Hippocampal formation (tissue), 2 donors: ENCODE measurements at places on chromosomes 3 and 15.

DNA sequence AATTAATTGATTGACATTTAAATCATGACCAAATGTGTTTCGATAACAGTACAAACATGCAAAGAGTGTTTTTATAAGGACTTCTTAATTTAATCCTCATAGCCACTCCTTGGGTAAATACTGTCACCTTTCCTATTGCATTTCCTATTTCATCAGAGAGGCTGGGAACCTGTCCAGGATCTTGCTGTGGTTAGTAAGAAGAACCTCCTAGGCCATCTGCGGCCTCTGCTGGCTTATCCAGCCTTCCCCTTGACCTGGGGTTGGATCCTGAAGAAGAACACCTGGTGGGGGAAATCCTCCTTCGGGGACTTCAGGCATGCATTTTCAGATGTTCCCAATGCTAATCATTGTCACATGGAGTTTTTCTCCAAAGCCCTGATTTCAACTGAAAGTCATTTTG lies 25.5 kb downstream of the GLDN start:
- DNase-seq = no peak

DNA sequence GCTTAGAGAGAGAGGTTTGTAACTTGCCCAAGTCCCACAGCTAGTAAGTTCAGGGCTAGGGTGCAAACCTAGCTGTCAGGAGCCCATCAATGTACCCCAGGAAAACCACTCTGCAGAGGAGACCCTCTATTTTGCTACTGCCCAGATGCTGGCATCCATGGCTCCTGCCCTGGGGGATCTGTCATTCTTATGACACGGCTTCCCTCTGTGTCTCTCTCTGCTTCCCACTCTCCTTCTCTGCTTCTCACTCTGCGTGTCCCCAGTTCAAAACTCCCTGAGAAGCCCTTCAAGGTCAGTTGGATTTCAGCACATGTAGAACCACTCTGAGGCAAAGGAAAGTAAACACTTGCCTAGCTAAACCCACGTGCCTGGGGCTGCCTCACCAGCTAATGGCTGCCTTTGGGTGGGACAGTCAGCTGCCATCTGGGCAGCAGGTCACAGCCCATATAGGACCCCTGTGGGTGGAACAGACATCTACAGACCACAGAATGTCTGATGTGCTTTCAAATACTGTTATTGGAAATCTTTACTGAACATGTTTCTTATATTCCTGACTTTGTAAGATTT lies 29.4 kb upstream of the SLCO2A1 start:
- no peak for DNase-seq

DNA sequence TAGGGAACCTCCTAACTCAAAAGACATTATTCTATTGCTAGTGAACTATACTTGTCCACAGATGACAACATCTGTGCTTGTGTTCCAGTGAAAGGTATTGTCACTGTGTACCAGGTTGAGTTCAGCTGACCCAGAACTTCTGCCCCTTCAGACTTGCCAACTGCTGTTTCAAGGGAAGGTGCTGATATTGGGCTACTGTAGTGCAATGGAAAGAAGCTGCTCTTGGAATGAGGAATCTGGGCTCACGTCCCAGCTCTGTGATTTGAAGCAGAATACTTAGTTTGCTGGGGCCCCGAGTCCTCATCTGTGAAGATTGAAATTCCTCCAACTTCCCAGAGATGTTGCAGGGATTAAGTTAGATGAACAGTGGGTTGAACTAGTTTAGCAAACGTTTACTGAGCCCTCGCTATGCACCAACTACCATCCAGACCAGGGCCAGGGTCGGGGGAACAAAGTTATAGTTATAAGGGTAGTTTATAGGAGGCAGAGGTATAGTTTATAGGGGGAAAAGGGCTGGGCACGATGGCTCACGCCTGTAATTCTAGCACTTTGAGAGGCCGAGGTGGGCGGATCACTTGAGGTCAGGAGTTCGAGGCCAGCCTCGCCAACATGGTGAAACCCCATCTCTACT lies 15.9 kb upstream of the UMPS start:
- DNase-seq = no peak

GRCh38 chr3:10015461-10015904 lies 10.8 kb upstream of the FANCD2 start:
- peak; percentile 47 for DNase-seq

GRCh38 chr3:194314388-194315068 lies 36.6 kb downstream of the CPN2 start:
- no peak for DNase-seq

- peak; percentile 13 for DNase-seq
Observed at GRCh38 chr3:48157950-48158376, 30.3 kb downstream of the CDC25A start.

DNA sequence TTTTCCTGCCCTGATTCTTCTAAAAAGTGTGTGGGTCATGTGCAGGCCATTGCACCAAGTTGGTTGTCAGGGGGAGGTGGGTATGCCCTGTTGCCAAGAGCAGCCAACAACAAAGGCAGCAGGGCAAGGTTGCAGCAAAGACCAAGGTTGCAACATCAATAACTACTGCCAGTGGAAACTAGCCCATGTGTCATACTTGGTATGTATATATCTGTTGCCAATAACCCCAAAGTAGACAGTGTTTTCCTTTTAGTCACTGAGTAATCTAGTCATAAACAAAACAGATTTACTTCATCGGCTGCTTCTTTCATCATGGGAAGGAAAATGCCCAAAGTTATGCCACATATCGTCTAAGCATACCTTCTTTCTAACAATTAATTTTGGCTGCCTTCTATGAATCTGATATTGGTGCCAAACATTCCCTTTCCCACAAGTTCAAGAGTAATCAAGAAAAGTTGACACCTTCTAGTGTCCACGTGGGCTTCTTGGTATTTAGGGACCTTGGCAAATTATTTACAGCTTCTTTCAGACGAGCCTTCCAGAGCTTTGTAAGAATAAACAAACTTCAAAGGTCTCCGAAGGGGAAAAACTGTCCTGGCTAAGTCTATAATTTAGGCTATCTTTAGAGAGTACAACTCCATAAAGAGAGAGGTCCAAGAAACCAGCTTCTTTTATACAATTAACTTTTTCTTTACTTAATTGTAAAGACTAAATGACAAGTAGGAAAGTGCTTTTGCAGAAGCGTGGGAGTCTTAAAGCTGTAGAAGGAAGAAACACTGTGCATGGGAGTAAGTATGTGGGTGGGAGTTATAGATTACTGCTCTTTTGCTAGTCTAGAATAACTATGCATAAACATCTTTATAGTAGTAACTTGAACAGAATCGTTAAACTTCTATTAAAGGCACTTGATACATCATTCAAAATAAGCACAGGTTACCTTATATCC lies 10.0 kb upstream of the MBNL1 start:
- DNase-seq = no peak

- peak; percentile 43 for DNase-seq
Observed at GRCh38 chr15:31379042-31379441, 52.4 kb downstream of the KLF13 start.

- peak; percentile 82 for DNase-seq
Observed at GRCh38 chr15:56733136-56734012, at the start of gene ZNF280D. ZNF280D (minus strand) TSS chr15:56733509; CDS start chr15:56707109, 26,400 bp downstream.

- peak; percentile 60 for DNase-seq
Observed at GRCh38 chr15:78944669-78945407, at the start of gene CTSH. CTSH (minus strand) TSS chr15:78945046; CDS start chr15:78944981, 65 bp downstream.

GRCh38 chr15:64824929-64825430 lies 467 bp downstream of the PIF1 start:
- no peak for DNase-seq

DNA sequence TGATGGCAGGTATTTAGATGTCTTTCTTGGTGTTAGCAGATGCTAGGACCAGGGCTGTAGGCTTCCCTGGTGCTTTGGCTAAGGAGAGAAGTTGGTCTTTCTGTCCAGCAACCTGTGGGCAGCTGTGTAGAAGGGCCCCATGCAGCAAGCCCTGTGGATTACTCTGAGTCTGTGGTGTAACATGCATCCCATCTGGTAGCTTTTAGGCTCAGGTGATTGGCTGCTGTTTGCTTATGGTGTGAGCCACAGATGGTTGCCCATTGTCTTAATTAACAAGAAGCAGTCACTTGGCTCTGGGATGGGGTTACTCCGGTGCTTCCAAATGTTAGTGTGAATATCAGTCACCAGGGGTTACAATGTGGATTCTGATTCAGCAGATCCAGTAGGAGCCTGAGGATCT lies 368.6 kb upstream of the C2CD4B start:
- DNase-seq = no peak

GRCh38 chr15:76060118-76060989 lies 569 bp downstream of the TMEM266 start:
- no peak for DNase-seq

DNA sequence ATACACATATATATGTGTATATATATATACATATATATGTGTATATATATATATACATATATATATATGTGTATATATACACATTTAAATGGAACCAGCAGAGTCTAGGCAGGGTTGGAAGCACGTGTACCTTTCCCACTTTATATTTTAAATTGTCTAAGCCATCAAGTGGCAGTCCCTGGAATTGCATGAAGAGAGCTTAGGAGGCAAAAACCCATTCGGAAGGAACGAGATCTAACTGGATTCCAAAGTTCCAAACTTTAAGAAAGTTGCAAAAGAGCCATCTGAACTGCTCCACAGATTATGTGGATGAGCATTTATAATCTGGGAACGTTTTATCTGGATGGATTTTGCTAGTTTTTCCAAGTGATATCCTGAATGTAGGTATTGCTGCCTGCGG lies 186.5 kb downstream of the FOXP1 start:
- DNase-seq = no peak

- DNase-seq = peak; percentile 86
Observed at GRCh38 chr3:141412936-141413354, 44.6 kb downstream of the ZBTB38 start.

GRCh38 chr15:49538520-49538919 lies 82.1 kb downstream of the FAM227B start:
- DNase-seq = no peak

DNA sequence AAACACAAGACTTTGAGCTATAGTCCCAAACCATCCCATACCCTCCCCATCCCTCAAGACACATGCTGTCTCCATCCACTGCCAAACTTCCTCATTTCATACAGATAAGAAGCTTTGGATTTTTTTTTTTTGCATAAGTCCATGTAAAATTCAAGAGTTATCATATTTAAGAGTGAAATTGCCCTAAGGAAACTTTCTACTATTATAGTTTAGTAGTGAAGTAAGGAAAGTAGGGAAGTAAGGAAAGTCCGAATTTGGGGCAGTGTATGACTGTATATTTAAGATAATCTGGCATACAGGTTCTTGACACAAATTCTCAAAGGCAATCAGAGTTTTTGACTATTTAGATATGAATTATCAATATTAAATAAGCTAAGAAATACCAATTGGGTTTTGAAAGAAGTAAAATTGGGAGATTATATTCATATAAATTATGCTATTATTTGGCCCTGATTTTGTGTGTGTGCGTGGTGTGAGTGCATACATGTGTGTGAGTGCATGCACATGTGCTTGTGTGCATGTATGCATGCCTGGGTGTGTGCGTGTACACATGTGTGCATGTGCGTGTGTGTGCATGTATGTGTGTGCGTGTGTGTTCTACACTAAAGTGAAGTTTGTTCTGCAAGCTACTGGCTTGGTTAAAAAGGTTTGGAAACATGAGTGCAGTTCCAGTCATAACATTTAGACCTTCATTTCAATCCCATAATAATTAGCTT lies 83.6 kb upstream of the MBNL1 start:
- DNase-seq = no peak

- no peak for DNase-seq
Observed at GRCh38 chr3:23055733-23056376, 147.3 kb upstream of the UBE2E2 start.

- DNase-seq = no peak
Observed at GRCh38 chr3:71515636-71516365, 67.7 kb downstream of the FOXP1 start.

GRCh38 chr3:178271740-178272387 lies 264.4 kb upstream of the KCNMB2 start:
- DNase-seq = no peak

GRCh38 chr3:58359621-58360020 lies 26.9 kb downstream of the PXK start:
- DNase-seq = no peak

DNA sequence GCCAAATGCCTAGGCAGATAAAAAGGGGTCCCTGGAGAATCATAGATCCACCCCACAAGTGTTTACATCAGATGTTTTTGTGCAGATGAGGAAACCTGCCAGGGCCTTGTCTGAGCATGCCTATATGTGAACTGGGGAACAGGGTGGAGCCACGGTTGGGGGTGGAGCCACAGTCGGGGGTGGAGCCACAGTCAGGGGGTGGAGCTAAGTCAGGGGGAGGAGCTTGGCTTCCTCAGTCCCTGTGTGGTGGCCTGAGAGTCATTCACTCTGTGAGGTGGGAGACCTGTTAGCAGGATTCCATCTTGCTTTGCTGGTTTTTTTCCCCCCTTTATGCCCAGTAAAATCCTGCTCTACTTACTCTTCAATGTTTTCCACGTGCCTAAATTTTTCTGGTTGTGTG lies 57.8 kb upstream of the TGFBR2 start:
- DNase-seq = no peak

- DNase-seq = peak; percentile 15
Observed at GRCh38 chr15:77959432-77959879, 118.1 kb downstream of the TBC1D2B start.

DNA sequence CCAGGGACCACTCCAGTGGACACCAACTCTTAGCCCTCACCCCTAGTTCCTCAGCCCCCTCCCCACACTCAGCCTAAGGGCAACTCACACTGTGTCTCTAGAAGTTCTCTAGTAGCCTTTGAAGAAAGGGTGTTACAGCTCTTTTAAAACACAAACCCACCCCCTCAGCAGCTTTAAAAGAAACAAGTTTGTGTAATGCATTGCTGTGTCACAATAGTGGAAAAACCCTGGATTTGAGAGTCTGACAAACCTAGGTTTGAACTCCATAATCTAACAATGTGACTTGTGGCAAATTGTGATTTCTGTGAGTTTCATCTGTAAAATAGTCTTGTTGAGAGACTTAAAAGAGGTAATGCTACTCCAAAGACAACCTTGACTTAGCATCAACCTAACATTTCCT lies 54.0 kb downstream of the PLCH1 start:
- DNase-seq = no peak

GRCh38 chr3:150783920-150784746 lies 21.2 kb upstream of the SIAH2 start:
- no peak for DNase-seq

GRCh38 chr3:100185847-100186246 lies 71.5 kb upstream of the FILIP1L start:
- no peak for DNase-seq

GRCh38 chr3:65400899-65401298 lies 637.8 kb downstream of the MAGI1 start:
- DNase-seq = no peak

GRCh38 chr3:30952786-30953185 lies 58.3 kb upstream of the GADL1 start:
- DNase-seq = no peak

DNA sequence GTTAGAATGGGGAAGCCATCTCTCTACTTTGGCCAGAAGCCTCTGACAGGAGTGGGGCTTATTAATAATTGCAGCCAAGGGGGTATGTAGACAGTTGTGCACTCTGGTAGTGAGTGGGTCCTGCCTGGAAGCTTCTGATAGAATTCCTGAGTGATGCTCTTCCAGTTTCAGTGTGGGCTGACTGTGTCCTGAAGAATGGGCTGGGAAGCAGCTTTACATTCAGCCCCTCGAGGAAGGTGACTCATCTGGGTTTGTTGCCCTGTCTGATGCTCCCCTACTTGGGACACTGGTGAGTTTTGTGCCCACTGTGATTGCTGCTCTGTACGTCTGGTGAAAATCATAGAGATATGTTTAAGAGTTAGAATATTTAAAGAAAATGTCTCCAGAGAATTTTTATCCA lies 444.7 kb upstream of the RBMS3 start:
- no peak for DNase-seq

GRCh38 chr3:28198161-28198560 lies 43.3 kb upstream of the CMC1 start:
- no peak for DNase-seq
